Activated T-cell treated with anti-CD3 and anti-CD28 coated beads, Interleukin-2, amount 50 U/mL, for 72 hours (primary cell): ENCODE measurements at places on chromosomes 3 and 15.

DNA sequence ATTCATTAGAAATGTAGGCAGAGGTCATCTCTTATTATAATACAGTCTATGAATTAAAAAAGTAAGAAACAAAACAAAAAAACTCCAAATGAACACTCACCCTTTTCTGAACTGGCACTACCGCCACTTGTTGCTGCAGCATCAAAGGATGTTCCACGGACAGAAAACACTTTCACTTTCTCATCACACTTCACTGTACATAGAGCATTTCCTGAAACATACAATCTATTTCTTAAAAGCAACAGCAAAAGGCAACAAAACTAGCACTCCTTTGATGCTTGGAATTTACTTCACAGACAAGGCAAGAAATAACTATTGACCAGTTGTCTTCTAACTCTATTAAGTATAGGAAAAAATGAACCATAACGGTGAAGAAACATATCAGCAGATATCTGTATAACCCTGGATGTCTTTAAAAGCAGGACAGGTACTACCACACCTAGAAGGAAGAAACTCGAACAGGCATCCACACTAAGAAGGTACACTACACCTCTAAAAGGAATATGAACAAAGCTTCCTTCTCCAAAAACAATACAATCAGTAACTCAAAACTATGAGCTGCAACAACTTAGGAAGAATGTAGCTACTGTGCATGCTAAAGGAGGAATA lies 24.9 kb downstream of the ETFA start:
- DNase-seq: peak; percentile 21
- H3K36me3 ChIP-seq: peaks cover 7% of the 10 kb centered on the region
- peak overlapping the region; percentile 94 for H3K27ac ChIP-seq
- peak overlapping the region; percentile 93 for H3K4me3 ChIP-seq

GRCh38 chr15:49747340-49747739 lies 126.5 kb downstream of the DTWD1 start:
- no peak overlapping the region for H3K4me3 ChIP-seq
- H3K27me3 ChIP-seq: peaks cover 4% of the 10 kb centered on the region
- no peaks in the 10 kb centered on the region for H3K36me3 ChIP-seq
- no peak for DNase-seq
- H3K27ac ChIP-seq: no peak overlapping the region

DNA sequence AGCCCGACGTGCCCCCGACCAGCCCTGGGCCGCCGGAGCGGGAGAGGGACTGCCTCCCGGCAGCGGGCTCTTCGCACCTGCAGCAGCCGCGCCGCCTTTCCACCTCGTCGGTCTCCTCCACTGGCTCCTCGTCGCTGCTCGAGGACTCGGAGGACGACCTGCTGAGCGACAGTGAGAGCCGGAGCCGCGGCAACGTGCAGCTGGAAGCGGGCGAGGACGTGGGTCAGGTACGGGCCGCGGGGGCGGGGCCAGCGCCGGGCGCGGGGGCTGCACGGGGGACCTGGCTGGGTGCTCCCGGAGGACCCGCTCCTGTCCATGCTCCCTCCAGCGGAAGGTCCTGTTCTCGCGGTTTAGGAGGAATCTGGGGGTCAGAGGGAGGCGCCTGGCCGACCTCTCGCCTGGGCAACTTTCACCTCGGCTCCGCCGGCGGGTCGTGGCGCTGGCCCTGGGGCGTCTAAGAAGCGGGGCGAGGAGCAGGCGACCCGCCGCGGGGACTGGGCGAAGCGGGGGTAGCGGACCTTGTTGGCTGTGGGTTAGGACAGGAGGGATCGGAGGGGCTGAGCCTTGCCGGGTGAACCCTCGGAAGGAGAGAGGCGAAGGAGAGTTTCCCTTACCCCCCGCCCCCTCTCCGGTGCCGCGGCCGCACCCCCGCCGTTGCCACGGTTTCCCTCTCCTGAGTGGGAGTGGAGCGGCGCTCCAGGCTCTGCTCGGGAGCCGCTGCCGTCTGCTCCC lies 682 bp downstream of the ITPKA start:
- H3K27me3 ChIP-seq: peaks cover 50% of the 10 kb centered on the region
- peak overlapping the region; percentile 84 for H3K4me3 ChIP-seq
- peak; percentile 66 for DNase-seq
- H3K27ac ChIP-seq: no peak overlapping the region
- peaks cover 1% of the 10 kb centered on the region for H3K36me3 ChIP-seq

DNA sequence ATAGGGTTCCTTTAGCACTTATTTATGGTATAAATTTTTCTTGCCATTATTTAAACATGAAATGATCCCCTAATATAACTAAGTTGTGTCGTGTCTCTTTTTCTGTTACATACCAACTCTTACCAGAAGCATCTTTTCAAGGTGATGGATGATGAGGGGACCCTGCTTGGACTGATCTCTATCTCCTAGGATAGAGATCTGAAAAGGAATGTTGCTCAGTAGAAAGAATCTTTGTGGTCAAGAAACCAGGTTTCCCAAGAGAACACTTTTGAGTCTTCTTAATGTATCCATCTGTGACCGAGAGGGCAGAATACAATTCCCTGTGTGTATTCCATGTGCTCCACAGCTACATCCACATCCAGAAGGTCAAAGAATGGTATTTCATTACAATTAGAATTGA lies 409.7 kb downstream of the MAGI1 start:
- no peak overlapping the region for H3K27ac ChIP-seq
- no peaks in the 10 kb centered on the region for H3K27me3 ChIP-seq
- H3K4me3 ChIP-seq: no peak overlapping the region
- no peaks in the 10 kb centered on the region for H3K4me1 ChIP-seq
- DNase-seq: no peak
- no peaks in the 10 kb centered on the region for H3K36me3 ChIP-seq

DNA sequence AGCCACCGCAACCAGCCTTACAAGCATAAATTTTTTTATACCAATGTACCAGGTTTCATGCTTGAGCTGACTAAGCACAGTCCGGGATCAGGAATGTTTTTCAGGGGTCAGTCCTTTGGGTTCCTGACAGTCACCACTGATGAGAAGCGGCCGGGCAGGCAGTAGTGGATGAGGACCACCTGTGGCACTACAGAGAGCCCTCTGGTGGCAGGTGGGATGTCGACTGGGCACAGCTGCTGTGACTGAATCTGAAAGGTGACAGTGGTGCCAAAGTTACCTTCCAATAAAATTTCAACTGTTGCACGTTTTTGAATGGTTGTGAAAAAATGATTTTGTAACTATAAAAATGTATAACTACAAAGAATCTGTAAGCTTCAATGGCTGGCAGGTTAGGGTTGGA lies 34.0 kb downstream of the TPRA1 start:
- H3K27me3 ChIP-seq: peaks cover 8% of the 10 kb centered on the region
- H3K27ac ChIP-seq: no peak overlapping the region
- DNase-seq: no peak
- no peak overlapping the region for H3K4me3 ChIP-seq
- peaks cover 8% of the 10 kb centered on the region for H3K36me3 ChIP-seq
- H3K4me1 ChIP-seq: peaks cover 9% of the 10 kb centered on the region

GRCh38 chr3:118548434-118548833 lies 486.2 kb downstream of the IGSF11 start:
- H3K4me1 ChIP-seq: no peaks in the 10 kb centered on the region
- H3K27ac ChIP-seq: no peak overlapping the region
- DNase-seq: no peak
- no peak overlapping the region for H3K4me3 ChIP-seq

DNA sequence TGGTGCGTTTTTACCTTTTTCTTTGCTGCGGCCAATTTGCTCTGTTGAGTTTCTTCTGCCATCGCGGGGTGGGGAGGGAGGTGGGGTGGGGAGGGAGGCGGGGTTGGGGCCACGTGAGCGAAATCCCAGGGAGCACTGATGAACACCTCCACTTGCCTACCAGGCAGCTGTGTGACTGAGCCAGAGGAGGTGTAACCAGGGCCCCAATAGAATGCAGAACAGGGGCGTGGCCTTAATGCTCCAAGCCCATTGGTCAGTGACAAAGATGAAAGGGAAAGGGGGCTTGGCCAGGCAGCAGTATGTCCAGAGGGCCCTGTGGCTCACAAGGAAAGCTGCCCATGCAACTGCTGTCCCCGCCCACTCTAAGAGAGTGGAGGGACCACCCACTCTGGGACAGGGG lies 21.4 kb upstream of the OR4F6 start:
- H3K4me3 ChIP-seq: no peak overlapping the region
- H3K27me3 ChIP-seq: peaks cover 19% of the 10 kb centered on the region
- H3K27ac ChIP-seq: no peak overlapping the region
- H3K36me3 ChIP-seq: no peaks in the 10 kb centered on the region

DNA sequence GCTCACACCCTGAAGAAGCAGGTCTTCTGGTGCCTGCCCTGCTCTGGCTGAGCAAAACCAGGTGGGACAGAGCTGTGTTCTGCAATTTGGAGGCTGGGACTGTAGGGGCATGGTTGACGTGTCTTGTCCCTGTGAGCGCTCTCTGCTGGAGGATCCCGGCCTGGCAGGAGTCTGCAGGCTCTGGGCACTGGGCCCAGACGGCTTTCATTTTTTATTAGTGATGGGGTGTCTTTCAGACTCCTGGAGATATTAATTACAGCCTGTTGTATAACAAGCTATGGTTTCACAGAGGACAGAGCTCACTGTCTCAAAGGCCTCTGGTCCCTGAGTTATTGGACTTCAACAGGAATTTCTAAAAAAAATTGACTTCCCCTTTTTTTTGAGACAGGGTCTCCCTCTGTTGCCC lies 29.5 kb upstream of the ZNF710 start:
- H3K27me3 ChIP-seq: no peaks in the 10 kb centered on the region
- H3K36me3 ChIP-seq: no peaks in the 10 kb centered on the region
- no peaks in the 10 kb centered on the region for H3K4me1 ChIP-seq
- no peak overlapping the region for H3K27ac ChIP-seq
- H3K4me3 ChIP-seq: no peak overlapping the region

DNA sequence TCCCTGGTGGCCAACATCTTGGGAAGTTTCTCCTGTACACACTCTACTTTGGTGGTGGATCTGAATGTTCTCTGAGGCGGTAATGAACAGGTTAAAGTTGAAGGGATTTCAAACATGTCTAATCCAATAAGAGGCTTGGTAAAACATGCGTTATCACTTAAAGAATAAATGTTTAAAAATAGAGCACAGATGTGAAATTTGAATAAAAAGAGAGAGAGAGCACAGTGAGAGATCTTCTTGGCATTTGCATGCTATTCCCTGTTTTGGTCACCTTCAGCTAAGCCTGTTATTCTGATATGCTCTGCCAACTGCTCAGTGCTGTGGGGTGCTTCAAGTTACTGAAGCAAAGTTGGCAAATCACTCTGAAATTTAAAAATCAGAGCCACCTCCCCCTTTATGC lies 237.7 kb upstream of the WNT5A start:
- H3K27ac ChIP-seq: no peak overlapping the region
- DNase-seq: no peak
- H3K36me3 ChIP-seq: no peaks in the 10 kb centered on the region
- no peak overlapping the region for H3K4me3 ChIP-seq
- no peaks in the 10 kb centered on the region for H3K4me1 ChIP-seq
- peaks cover 11% of the 10 kb centered on the region for H3K27me3 ChIP-seq

- peak; percentile 75 for DNase-seq
- no peaks in the 10 kb centered on the region for H3K27me3 ChIP-seq
- H3K36me3 ChIP-seq: no peaks in the 10 kb centered on the region
- H3K27ac ChIP-seq: peak overlapping the region; percentile 87
Observed at GRCh38 chr3:188060840-188061544, 93.0 kb upstream of the LPP start.

- H3K36me3 ChIP-seq: no peaks in the 10 kb centered on the region
Observed at GRCh38 chr3:59367150-59367549, 317.3 kb upstream of the CFAP20DC start.

DNA sequence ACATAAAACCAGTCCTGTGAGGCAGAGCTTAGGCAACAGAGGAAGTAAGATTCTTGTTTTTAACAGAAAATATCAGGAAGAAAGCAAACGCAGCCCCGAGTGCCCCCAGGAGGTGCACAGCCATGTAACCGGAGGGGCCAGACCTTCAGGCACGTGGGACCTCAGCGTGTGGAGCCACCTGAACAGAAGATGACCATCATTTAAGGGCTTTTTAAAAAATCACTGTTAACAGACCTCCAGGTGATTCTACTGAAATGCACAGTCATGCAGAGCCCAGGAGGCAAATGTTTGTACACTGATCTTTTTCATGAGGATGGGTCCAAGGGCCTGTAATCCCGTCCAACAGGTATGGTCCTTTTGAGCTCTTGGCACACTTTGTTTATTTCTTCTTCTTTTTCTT lies 38.8 kb downstream of the SPG21 start:
- DNase-seq: no peak
- H3K36me3 ChIP-seq: no peaks in the 10 kb centered on the region
- no peaks in the 10 kb centered on the region for H3K27me3 ChIP-seq
- no peak overlapping the region for H3K4me3 ChIP-seq

- no peak for DNase-seq
- peaks cover 1% of the 10 kb centered on the region for H3K36me3 ChIP-seq
- no peaks in the 10 kb centered on the region for H3K4me1 ChIP-seq
- peak overlapping the region; percentile 70 for H3K4me3 ChIP-seq
Observed at GRCh38 chr3:53845103-53845880, 927 bp downstream of the CHDH start.

DNA sequence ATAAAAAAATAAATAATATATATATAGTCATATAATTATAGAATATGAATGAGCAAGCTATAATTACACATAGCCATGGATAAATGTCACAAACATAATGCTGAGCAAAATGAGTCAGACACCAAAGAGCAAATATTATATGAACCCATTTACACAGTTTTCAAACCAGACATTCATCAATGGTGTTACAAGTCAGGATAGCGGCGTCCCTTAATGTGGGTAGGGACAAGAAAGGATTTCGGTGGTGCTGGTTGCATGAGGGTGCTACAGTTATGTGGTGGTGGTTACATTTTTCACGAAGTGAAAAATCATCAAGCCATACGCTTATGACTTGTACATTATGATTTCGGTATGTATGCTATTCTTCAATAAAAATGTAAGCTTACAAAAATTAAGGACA lies 100.5 kb downstream of the HMG20A start:
- no peak overlapping the region for H3K4me3 ChIP-seq
- H3K36me3 ChIP-seq: no peaks in the 10 kb centered on the region
- DNase-seq: no peak
- no peak overlapping the region for H3K27ac ChIP-seq
- no peaks in the 10 kb centered on the region for H3K4me1 ChIP-seq

GRCh38 chr15:89898614-89899294 lies 5.0 kb upstream of the AP3S2 start:
- H3K36me3 ChIP-seq: no peaks in the 10 kb centered on the region
- H3K27ac ChIP-seq: no peak overlapping the region
- H3K27me3 ChIP-seq: no peaks in the 10 kb centered on the region
- H3K4me1 ChIP-seq: peaks cover 38% of the 10 kb centered on the region

DNA sequence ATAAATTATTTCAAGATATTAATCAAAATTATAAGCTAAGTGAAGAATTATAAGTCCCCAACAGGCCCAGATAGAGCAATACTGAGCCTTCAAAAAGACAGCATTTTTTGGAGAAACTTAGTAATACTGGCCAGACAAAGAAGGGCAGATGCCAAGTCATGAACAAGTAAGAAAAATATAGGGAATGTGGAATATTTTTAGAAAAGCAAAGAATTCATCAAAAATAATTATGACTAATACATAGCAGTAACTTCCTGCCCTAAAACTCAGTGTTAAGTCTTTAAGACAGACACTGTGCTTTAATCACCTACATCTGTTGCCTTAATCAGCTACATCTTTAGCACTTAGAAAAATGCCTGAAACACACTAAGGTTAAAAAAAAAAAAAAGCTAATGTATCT lies 31.2 kb downstream of the DPH6 start:
- no peak overlapping the region for H3K4me3 ChIP-seq
- H3K27me3 ChIP-seq: no peaks in the 10 kb centered on the region
- no peak overlapping the region for H3K27ac ChIP-seq
- H3K4me1 ChIP-seq: no peaks in the 10 kb centered on the region
- DNase-seq: no peak
- H3K36me3 ChIP-seq: no peaks in the 10 kb centered on the region
